Trophoblast cell (in vitro differentiated cells and primary cell): ENCODE measurements at places on chromosomes 16 and 17.
A peak's percentile ranks its signal among the peaks of the same experiment; 100 is the strongest.

DNA sequence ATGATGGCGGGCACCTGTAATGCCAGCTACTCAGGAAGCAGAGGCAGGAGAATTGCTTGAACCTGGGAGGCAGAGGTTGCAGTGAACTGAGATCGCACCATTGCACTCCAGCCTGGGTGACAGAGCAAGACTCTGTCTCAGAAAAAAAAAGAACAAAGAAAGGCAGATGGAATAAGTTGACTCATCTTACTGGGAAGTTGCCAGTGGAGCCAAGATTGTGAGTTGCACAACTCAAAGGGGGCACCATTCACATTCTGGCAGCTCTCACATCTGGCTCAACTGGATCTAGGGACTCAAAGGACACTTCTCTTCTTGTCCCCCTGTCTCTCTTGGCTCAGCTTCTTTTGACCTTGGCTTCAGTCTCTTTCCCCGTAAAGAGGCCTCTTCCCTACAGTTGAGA is 53.7 kb upstream of the ETV4 start:
- peak; percentile 28 for DNase-seq
- H3K36me3 ChIP-seq, result no peaks in the 10 kb centered on the region
- H3K27me3 ChIP-seq, result no peaks in the 10 kb centered on the region
- H3K27ac ChIP-seq, result peak overlapping the region; percentile 8
- no peak overlapping the region for H3K4me3 ChIP-seq
- H3K4me1 ChIP-seq, result peaks cover 37% of the 10 kb centered on the region

DNA sequence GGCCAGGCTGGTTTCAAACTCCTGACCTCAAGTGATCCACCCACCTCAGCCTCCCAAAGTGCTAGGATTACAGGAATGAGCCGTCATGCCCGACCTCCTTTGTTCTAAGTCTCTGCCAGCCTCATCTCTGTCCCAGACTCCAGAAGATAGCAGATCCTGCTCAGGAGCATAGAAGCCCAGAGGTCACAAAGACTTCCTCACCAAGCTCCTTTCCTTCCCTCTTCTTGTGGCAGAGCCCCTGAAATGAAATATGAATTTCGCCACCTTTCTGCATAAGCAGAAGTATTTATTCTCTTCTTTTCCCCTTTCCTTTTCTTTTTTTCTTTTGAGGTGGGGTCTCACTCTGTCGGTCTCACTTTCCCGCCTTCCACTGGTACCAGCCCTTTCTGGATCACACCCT is 11.5 kb upstream of the PIPOX start:
- no peak overlapping the region for H3K27ac ChIP-seq
- peaks cover 5% of the 10 kb centered on the region for H3K27me3 ChIP-seq
- no peak for DNase-seq
- H3K4me3 ChIP-seq, result no peak overlapping the region
- H3K36me3 ChIP-seq, result no peaks in the 10 kb centered on the region

DNA sequence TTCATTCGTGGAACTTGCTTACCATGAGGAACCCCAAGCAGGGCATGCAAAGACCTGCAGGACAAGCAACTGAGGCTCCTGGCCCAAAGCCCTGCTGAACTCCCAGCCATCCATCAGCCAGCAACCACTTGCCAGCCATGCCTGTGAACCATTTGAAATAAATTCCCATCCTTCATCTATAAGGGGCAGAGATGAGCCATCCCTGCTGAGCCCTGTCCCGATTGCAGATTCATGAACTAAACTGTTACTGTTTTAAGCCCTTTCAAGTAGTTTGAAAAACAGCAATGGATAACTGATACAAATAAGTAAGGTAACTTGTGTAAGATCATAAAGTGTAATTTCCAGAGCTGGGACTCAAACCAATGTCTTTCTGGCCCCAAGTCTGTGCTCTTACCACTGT is 114.4 kb upstream of the WSCD1 start:
- H3K4me1 ChIP-seq, result no peaks in the 10 kb centered on the region
- H3K36me3 ChIP-seq, result no peaks in the 10 kb centered on the region
- no peak overlapping the region for H3K27ac ChIP-seq
- no peak overlapping the region for H3K4me3 ChIP-seq
- no peaks in the 10 kb centered on the region for H3K27me3 ChIP-seq
- no peak for DNase-seq

DNA sequence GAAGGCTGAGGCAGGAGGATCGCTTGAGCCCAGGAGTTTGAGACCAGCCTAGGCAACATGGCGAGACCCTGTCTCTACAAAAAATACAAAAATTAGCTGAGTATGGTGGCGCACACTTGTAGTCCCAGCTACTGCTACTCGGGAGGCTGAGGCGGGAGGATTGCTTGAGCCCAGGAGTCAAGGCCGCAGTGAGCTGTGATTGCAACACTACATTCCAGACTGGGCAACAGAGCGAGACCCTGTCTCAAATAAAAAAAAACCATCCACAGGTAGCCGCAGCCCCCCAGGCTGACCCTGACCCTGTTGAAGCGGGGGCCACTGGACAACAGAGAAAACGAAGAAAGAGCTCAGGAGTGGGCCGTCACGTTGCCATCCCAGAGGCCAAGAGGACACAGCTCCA is 4.0 kb downstream of the SLC43A2 start:
- DNase-seq, result no peak
- H3K27ac ChIP-seq, result no peak overlapping the region
- H3K4me3 ChIP-seq, result no peak overlapping the region

- H3K4me3 ChIP-seq, result no peak overlapping the region
- peaks cover 32% of the 10 kb centered on the region for H3K4me1 ChIP-seq
- H3K36me3 ChIP-seq, result peaks cover 59% of the 10 kb centered on the region
- H3K27ac ChIP-seq, result peak overlapping the region; percentile 18
- no peaks in the 10 kb centered on the region for H3K27me3 ChIP-seq
Measured at GRCh38 chr17:82236142-82236971, 7.5 kb downstream of the SLC16A3 start.

DNA sequence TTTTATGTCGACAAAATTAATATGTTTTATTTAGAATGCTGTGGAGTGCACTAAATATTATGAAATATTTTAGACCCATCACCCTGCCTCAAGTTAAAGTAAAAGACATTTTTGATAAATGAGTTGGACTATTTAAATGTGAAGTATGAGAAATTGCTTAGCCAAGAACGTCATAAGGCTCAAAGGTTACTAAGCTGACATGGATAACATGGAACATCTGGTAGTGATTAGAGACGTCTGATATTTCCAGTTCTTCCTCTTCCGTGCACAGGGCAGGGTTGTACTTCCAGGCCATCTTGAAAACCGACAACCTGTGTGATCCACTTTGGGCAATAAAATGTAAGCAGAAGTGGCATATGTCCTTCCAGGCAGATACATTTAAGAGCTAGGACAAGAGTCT is 7.2 kb upstream of the CCL8 start:
- no peak for DNase-seq
- H3K27me3 ChIP-seq, result no peaks in the 10 kb centered on the region
- no peaks in the 10 kb centered on the region for H3K4me1 ChIP-seq
- no peak overlapping the region for H3K4me3 ChIP-seq
- H3K27ac ChIP-seq, result no peak overlapping the region

- no peak overlapping the region for H3K4me3 ChIP-seq
- peaks cover 11% of the 10 kb centered on the region for H3K36me3 ChIP-seq
- no peaks in the 10 kb centered on the region for H3K27me3 ChIP-seq
- peak; percentile 78 for DNase-seq
- H3K4me1 ChIP-seq, result peaks cover 16% of the 10 kb centered on the region
Measured at GRCh38 chr17:81664051-81664470, 2.3 kb downstream of the OXLD1 start.

DNA sequence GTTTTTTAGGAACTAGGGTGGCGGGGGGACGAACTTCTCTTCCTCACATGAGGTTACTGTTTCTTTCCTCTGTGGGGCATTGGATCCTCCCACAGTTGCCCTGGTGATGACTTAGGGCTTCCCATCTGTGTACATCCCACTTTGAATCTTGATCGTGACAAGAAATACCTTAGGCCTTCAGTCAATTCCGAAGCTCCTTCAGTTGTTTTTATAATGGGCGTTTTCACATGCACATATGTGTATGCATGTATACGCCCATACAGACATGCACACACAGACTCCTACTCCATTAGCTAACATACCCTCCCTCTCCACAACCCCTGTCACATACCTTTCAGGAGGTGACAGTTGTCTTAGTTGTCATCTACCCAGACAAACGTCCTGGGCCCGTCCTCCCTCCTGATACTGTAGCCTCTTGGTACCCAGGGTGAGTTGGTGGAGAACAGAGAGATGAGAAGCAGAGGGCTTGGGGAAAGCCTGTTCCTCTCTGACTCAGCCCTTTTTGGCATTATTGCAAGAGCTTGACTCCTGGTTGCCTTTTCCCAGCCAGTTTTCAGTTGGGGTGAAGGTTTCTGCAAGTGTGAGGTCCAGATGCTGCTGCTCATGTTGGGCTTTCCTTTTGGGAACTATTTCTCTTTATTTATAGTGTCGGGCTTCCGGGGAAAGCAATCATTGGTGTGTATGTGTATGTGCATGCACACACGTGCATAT is 2.2 kb upstream of the AOC2 start:
- H3K36me3 ChIP-seq, result peaks cover 70% of the 10 kb centered on the region
- no peaks in the 10 kb centered on the region for H3K27me3 ChIP-seq
- no peaks in the 10 kb centered on the region for H3K4me1 ChIP-seq
- H3K27ac ChIP-seq, result no peak overlapping the region

DNA sequence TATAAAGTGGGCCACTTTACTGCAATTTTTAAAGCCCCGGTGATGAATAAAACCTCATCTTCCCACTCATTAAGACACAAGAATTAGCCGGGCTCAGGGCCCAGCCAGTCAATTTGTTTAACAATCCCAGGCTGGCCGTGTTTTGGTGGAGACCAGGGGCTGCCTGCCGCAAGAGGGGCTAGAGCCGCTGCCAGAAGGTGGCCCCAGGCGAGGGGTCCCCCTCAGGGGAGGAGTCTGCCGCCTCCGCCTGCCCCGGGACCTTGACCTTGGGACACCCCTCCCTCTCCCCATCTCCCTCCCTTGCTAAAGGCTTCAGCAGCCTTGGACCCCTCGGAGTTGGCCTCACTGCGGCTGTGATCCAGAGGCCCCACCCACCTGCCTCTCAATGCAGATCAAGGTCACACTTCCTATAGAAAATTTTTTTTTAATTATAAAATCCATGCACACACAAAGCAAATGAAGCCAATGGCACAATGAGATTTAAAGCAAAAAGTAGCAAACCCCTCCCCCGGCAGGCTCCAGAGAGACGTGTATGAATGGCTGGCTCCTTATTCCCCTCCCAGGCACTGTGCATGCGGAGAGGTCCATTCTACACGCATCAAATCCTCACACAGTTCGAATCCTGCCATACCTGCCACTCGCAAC is 23.0 kb upstream of the SLC38A10 start:
- H3K27ac ChIP-seq, result no peak overlapping the region
- peaks cover 4% of the 10 kb centered on the region for H3K4me1 ChIP-seq
- H3K27me3 ChIP-seq, result no peaks in the 10 kb centered on the region
- no peaks in the 10 kb centered on the region for H3K36me3 ChIP-seq
- H3K4me3 ChIP-seq, result no peak overlapping the region

GRCh38 chr17:81237591-81238489 is 1.0 kb downstream of the TEPSIN start:
- no peaks in the 10 kb centered on the region for H3K27me3 ChIP-seq
- H3K4me3 ChIP-seq, result peak overlapping the region; percentile 92
- H3K4me1 ChIP-seq, result peaks cover 15% of the 10 kb centered on the region
- H3K27ac ChIP-seq, result no peak overlapping the region

- H3K4me1 ChIP-seq, result no peaks in the 10 kb centered on the region
- no peaks in the 10 kb centered on the region for H3K27me3 ChIP-seq
- no peak overlapping the region for H3K4me3 ChIP-seq
- no peak overlapping the region for H3K27ac ChIP-seq
- DNase-seq, result no peak
- H3K36me3 ChIP-seq, result no peaks in the 10 kb centered on the region
Measured at GRCh38 chr16:50838885-50839284, 97.0 kb downstream of the CYLD start.

DNA sequence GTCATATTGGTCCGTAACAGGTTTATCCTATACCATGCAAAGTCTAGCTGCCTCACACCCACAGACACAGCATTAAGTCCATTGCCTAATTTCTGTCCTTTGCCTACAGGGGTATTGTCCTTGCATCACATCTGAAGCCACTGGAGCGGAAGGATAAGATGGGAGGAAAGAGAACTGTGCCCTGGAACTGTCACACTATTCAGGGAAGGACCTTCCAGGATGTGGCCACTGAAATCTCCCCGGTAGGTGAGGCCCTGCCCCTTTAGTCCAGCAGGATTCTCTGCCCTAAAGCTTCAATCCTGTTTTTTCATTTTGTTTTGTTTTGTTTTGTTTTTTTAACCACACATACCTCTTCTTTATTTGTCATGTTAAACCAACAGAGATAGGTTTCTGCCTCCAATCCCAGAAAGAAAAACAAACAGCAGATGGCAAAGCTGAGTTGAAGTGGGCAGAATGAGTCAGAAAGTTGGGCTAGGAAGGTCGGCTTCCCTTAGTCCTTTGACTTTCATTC is 2.2 kb upstream of the EFTUD2 start:
- H3K4me1 ChIP-seq, result peaks cover 8% of the 10 kb centered on the region
- H3K36me3 ChIP-seq, result no peaks in the 10 kb centered on the region
- H3K27ac ChIP-seq, result no peak overlapping the region
- no peaks in the 10 kb centered on the region for H3K27me3 ChIP-seq
- H3K4me3 ChIP-seq, result no peak overlapping the region

- no peaks in the 10 kb centered on the region for H3K27me3 ChIP-seq
- peaks cover 19% of the 10 kb centered on the region for H3K4me1 ChIP-seq
- peak; percentile 84 for DNase-seq
- H3K4me3 ChIP-seq, result no peak overlapping the region
- peak overlapping the region; percentile 72 for H3K27ac ChIP-seq
- H3K36me3 ChIP-seq, result no peaks in the 10 kb centered on the region
Measured at GRCh38 chr16:67212766-67213165, 13.8 kb downstream of the ELMO3 start.

GRCh38 chr16:83513008-83513755 is 294.6 kb upstream of the HSBP1 start:
- no peak overlapping the region for H3K27ac ChIP-seq
- DNase-seq, result no peak
- no peaks in the 10 kb centered on the region for H3K4me1 ChIP-seq
- H3K27me3 ChIP-seq, result no peaks in the 10 kb centered on the region
- H3K4me3 ChIP-seq, result no peak overlapping the region
- no peaks in the 10 kb centered on the region for H3K36me3 ChIP-seq

GRCh38 chr16:4693956-4694641 is 737 bp downstream of the NUDT16L1 start:
- DNase-seq, result no peak
- peak overlapping the region; percentile 65 for H3K27ac ChIP-seq
- H3K4me1 ChIP-seq, result peaks cover 12% of the 10 kb centered on the region
- no peaks in the 10 kb centered on the region for H3K27me3 ChIP-seq
- H3K36me3 ChIP-seq, result peaks cover 51% of the 10 kb centered on the region
- peak overlapping the region; percentile 100 for H3K4me3 ChIP-seq

- DNase-seq, result no peak
- no peak overlapping the region for H3K4me3 ChIP-seq
- no peaks in the 10 kb centered on the region for H3K27me3 ChIP-seq
- no peak overlapping the region for H3K27ac ChIP-seq
Measured at GRCh38 chr16:48911700-48912099, 301.7 kb upstream of the N4BP1 start.
